Fibroblast of skin of right biceps (primary cell): ENCODE measurements at places on chromosomes 7 and 10.

DNA sequence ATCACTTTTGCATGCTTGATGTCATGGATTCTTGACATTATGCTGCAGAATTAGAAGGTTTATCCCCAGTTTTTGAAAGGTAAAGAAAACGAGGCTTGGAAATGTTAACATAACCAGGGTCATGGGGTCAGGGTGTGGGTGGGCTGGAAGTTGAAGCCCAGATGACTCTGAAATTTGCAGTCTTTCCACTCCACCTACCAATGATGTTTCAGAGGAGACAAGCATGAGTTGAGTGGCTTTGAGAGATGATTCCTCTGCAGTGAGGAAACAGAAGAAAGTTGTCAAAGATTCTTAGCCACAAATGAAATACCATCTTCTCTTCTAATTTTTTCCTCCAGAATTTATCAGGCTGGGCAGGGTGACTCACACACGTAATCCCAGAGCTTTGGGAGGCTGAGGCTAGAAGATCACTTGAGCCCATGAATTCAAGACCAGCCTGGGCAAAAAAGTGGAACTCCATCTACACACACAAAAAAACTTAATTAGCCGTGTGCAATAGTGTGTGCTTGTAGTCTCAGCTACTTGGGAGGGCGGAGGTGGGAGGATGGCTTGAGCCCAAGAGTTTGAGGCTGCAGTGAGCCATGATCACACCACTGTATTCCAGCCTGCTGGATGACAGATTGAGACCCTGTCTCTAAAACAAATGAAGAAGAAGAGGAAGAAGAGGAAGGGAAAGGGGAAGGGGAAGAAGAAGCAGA is 239.1 kb upstream of the AUTS2 start:
- peak; percentile 84 for DNase-seq

DNA sequence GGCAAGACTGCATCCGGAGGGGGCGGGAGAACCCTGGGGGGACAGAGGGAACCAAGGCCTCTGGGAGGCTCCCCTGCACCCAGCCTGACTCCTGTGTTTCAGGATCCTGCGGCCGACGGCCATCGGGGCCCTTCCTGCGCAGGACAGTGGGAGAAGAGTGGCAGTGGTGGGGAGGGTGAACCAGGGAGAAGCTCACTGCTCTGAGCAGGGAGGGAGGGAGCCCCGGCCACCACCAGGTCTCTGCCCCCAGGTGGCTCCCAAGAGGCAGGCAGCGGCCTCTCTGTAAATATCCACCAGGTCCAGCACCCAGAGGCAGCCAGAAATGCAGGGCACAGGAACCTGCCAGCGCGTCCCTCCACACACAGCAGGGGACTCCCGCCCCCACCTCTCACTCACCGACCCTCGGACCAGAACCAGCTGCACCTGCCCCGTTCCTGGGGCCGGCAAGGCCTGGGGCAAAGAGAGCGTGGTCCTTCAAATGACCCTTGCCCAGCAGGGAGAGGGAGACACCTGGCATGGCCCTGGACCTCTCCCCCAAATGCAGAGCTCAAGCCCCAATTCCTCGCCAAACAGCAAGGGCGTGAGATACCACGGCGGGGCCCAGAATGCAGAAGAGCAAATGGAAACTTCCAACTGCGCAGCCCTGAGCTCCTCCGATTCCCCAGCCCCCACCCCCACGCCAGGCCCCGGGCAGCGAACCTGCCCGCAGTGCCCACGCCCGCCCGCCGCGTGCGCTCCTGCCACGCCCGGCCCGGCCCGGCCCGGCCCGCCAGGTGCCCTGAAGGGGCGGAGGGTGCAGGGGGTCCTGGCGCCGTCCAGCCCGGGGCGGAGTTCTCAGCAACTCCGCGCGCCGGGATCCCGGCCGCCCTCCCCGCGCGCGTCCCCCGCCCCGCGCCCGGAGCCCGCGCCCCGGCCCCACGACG is 805 bp downstream of the RASGEF1A start:
- no peak for DNase-seq

GRCh38 chr7:138382862-138383565 is 77.0 kb upstream of the TRIM24 start:
- DNase-seq, result no peak

GRCh38 chr7:140062118-140062527 is 628 bp downstream of the PARP12 start:
- no peak for DNase-seq

- DNase-seq, result no peak
Observed at GRCh38 chr7:149782682-149783345, 9.4 kb upstream of the ZNF467 start.

- DNase-seq, result no peak
Observed at GRCh38 chr7:2405201-2405600, 1.8 kb downstream of the CHST12 start.

DNA sequence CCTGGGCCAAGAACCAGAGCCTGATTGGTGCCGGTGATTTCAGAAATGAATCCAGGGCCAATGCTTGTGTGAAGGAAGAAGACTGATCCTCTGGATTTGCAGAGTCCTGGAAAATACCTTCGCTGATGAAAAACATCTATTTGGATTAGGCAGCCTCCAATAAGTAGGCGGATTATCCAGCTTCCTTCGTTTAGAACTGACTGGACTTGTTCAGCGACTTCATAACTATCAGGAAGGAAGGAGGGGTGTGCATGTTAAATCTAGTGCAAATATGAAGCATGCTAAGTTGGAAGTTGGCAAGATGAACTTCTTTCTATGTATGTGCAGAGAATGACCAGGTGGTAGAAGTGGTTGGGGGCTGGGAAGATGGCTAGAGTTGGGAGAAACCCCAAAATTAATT is 41.0 kb downstream of the NKX2-3 start:
- no peak for DNase-seq

GRCh38 chr7:1169409-1170368 is 9.7 kb upstream of the ZFAND2A start:
- DNase-seq, result peak; percentile 68

- DNase-seq, result peak; percentile 93
Observed at GRCh38 chr10:14063531-14064285, 267.0 kb downstream of the FRMD4A start.

DNA sequence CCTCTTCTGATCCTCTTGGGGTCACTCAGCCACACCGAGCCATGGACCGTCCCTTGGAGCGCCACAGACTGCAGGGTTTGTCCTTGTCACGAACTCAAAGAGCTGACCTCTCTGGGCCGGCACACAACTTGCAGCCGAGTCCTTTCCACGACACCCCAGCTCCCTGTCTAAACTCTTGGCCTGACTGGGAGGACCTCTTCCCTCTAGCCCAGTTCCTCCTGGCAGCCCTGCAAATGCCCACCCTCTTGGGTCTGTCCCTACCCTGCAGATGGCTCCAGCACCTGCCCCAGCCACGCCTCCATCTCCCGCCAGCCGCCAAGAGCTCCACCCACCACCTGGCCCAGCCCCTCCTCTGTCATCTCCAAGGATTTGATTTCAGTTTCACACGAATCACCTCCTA is 339.2 kb downstream of the DNAJB6 start:
- no peak for DNase-seq

- DNase-seq, result peak; percentile 90
Observed at GRCh38 chr10:88227342-88228018, 355.6 kb downstream of the RNLS start.

DNA sequence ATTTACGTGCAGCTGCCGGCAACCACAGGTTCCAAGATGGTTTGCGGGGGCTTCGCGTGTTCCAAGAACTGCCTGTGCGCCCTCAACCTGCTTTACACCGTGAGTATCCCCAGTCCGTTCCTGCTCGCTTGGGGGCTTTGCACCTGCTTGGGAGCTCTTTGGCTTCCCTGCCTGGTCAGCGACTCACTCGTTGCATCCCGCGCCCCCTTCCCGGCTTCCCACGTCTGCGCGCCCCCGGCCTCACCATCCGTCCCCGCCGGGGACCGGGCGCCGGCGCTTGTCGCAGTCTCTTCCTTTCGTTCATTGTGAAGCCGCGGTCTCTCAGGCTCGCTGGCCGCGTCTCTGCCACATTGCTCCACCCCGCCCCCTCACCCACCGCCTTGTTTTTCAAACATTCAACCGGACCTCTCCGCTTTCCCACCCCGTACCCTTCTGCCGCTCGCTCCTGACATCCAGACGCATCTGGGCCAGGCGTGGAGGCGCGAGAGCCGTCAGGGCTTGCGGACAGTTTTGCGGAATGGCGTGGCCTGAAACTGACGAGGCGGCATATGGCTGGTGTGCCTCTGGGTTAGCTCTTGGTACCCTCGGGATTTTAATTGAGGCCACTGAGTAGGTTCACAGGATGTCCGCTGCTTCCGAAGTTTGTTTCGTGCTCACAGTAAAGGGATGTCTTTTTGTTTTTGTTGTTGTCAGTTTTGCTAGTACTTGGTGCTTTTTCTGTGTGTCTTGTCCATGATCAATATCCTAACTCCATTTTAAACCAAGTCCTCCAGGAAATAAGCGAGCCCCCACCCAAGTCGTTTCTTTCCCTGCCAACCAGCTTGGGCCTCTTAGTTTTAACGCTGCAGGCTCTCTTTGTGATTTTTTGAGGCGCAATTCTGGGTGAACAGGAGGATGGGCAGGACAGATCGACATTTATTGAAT is 639 bp downstream of the TSPAN13 start:
- DNase-seq, result peak; percentile 19

DNA sequence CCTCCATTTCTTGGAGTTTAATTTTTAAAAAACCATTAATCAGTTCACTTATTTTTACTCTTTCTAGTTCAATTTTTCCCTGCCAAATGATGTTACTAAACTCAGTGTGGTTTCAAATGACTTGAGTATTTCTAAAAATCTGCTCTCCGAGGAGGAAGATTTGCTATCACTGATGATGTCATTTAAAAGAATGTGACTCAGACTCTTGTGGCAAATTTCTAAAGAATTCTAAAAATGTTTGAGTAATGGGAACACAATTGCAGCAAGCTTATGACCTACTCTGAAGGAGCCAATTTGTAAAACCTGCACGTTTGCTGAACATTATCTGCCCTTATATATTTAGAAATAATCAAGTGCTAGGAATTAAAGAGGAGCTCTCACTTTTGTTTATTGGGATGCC is 88.6 kb downstream of the SPAG6 start:
- DNase-seq, result peak; percentile 93

- no peak for DNase-seq
Observed at GRCh38 chr7:142685877-142686508, 63.3 kb upstream of the PRSS1 start.

- DNase-seq, result peak; percentile 54
Observed at GRCh38 chr7:30116771-30117170, 18.0 kb upstream of the MTURN start.

DNA sequence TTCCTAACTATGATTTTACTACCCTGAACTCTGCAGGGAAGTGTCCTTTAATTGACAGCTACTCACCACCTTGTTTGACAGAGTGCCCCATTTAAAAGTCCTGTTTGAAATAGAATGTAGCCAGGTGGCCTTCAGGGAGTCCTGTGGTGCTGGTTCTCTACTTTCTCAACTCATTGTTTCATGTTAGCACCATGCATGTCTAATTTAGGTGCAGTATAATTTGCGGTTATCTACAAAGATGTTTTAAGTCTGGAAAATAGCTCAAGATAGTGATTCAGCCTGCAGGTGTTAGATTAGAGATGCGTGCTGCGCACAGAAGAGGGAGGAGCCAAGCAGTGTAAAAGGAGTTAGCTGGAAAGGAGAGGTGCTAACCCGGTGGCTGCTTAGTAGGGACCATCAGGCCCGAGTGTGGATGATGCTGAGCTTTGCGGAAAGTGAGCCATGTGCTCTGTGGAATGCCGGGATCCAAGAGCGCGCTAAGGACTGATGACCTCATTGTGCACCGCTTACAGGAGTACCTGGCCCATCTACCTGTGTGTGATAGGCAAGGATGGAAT is 1.2 kb downstream of the CCM2 start:
- DNase-seq, result no peak

GRCh38 chr7:13262929-13263530 is 575.6 kb downstream of the ARL4A start:
- peak; percentile 28 for DNase-seq

GRCh38 chr7:88218836-88219605 is 817 bp downstream of the SRI start:
- peak; percentile 54 for DNase-seq

DNA sequence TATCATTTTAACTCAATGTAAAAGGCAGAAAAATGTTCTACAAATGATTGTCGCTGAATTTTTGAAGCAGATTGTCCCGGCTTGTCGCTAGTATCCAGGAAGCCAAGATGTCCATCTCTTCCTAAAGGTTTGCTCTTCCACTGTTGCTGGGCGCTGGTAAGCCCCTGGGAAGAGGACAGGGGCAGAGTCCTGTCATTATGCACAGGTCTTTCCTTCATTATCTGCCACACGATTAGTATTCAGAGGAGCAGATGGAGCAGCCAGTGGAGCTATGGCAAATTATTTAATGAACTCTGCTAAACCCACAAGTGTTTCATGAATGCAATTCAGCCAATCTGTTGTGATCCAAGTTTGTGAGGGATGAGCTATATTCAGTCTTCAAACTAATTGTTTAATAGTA is 499.1 kb upstream of the NRP1 start:
- no peak for DNase-seq

GRCh38 chr7:10734595-10734994 is 239.1 kb upstream of the PHF14 start:
- no peak for DNase-seq

GRCh38 chr10:108848046-108848445 is 1075.3 kb downstream of the XPNPEP1 start:
- DNase-seq, result peak; percentile 40

DNA sequence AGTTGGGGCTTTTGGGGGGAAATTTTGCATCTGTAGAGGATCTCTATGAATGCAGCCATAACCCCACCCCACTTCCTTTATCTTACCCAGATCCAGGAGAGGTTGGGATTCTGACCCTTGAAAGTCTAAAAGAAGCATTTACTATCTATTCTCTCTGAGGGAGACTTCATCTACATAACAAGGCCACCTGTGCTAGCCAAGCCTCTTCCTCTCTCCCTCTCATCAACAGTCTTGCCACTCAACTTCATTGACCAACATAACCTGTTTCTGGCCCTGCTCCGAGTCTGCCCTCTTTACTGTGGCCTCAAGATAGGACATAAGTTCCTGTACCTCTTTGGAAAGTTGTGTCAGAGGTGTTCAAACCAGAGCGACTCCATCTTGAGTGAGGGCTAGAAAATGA is 19.4 kb downstream of the TUBAL3 start:
- no peak for DNase-seq

- DNase-seq, result peak; percentile 92
Observed at GRCh38 chr7:137539111-137539715, 195.7 kb upstream of the PTN start.

- DNase-seq, result no peak
Observed at GRCh38 chr10:116810120-116810500, 39.2 kb upstream of the ENO4 start.

GRCh38 chr10:130432271-130432670 is 296.1 kb downstream of the GLRX3 start:
- DNase-seq, result no peak

GRCh38 chr7:55094092-55094690 is 75.4 kb downstream of the EGFR start:
- no peak for DNase-seq

GRCh38 chr10:71076473-71077142 is 135.8 kb upstream of the UNC5B start:
- no peak for DNase-seq

GRCh38 chr7:29884399-29885272 is 78.3 kb downstream of the WIPF3 start:
- DNase-seq, result no peak

GRCh38 chr10:69259547-69260243 is 18.6 kb upstream of the HK1 start:
- no peak for DNase-seq
